ENCODE measurements at places on chromosomes 1 and 21.

DNA sequence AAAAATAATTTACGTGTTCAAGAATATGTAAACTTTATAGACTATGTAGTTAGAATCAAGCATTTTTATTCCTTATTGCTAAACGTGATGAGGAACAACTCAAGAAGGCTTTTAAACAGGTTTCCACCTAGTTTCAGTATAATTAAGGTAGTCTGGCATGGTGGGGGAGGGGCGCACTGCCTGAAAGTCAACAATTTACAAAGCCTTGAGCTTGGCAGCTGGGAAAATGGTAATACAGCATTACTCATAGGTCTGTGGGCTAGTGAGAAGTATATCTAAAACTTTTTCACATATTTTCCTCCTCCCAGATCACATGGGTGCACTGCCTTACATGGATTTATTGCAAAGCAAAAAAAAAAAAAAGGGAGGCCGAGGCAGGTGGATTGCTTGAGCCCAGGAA is 75.2 kb downstream of the EVI5 start:
- no peak for DNase-seq

DNA sequence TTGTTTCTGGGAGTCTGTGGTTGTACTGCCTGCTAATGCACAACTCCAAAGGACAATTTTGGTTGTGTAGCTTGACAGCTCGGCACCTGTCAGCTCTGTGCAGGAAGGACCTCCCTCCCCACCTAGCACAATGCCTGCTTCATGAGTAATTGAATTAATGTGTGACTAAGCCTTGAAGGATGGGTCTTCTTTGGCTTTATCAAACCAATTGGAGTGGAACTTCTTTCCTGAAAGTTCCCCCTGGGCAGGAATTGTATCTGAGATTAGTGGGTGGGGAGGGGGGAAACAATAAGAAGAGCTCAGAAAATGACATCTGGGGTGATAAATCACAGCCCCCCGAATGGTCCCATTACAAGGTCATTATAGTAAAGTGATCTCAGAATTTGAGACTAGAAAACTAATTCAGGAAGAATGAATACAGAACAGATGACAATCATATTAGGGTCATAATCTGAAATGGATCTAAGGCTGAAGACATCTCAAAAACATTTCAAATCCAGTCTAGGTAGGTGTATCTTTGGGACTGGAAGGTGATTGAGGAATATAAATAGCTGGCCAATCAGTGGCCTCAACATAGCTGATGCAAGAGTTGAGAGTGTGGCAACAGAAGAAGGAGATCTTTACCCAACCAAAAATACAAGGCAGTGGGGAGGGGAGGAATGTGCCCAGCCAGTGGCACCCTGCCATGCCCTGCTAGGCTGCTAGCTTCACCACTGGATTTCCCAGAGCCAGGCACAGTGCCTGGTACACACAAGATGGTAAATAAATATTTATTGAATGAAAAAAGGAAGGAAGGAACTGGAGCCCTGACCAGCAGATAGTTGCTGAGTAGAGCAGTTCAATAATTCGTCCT is 10.1 kb upstream of the SESN2 start:
- DNase-seq, result no peak

- no peak for DNase-seq
Measured at GRCh38 chr1:196535727-196536126, 72.5 kb downstream of the KCNT2 start.

DNA sequence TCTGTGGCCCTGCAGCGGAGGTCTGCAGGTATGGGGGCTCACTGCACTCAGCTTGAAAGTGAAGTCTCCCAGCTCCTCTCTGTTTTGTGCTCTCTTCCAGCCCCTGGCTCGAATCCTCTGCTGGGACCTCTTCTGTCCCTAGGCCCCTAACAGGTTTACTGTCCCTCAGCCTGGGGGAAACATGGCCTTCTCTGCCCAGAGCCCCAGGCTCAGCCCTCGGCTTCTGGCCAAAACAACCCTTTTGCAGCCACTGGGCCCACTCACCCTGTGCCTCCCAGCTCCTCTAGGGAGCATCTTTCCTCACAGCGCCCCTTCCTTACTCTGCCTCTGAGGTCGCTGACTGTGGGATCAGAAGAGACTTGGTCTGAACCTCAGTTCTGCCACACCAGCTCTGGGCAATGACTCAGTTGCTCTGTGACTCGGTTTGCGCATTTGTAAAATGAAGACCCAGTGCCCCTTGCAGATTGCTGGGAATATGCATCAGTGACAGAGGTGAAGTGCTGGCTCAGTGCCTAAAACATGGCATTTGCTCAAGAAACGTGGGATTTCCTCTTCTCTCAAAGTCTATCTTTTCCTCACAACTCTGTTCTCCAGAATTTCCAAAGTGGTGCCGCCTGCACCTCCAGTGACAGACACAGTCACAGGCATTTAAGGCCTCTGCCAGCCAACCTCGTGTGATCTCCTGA is 26.5 kb upstream of the TENT5C start:
- no peak for DNase-seq

GRCh38 chr1:6130036-6130435 is 50.1 kb downstream of the CHD5 start:
- DNase-seq, result no peak

DNA sequence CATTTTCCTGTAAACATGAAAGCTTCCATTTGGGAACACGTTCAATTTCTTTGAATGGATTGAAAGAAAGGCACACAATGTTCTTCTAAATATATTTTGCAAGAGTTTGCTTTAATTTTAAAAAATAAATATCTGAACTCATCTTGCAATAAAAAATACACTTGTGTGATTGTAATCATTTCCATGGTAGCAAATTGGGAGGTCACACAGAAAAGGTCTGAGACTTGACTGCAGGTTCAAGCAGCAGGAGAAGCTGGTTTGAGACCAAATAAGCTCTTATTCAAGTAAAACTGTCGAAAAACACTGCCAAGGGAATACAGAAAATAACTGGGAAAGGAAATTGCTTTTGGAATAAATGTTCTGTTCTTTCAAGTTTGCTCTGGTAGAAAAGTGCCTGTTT is 498.9 kb downstream of the ADGRL2 start:
- no peak for DNase-seq

- DNase-seq, result no peak
Measured at GRCh38 chr1:152768847-152769533, 6.0 kb upstream of the LCE1F start.

- no peak for DNase-seq
Measured at GRCh38 chr1:70264839-70265238, 43.7 kb downstream of the SRSF11 start.

GRCh38 chr1:101356604-101357443 is 120.0 kb downstream of the S1PR1 start:
- no peak for DNase-seq

DNA sequence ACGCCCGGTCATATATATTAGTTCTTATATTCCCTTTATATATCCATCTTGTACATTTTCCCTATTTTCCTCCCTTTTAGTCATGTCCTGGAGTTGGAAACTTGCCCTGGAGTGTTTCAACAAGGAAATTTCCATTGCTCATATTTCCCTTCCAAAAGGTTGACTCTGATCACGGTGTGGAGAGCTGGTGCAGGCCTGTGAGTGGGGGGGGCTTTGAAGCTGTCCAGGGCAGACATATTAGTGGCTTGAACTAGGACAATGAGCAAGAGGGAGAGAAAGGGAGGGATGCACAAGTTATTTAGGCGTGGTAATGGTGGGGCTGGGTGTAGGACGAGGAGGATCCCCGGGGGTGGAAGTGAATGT is 30.4 kb upstream of the TMEM61 start:
- no peak for DNase-seq

DNA sequence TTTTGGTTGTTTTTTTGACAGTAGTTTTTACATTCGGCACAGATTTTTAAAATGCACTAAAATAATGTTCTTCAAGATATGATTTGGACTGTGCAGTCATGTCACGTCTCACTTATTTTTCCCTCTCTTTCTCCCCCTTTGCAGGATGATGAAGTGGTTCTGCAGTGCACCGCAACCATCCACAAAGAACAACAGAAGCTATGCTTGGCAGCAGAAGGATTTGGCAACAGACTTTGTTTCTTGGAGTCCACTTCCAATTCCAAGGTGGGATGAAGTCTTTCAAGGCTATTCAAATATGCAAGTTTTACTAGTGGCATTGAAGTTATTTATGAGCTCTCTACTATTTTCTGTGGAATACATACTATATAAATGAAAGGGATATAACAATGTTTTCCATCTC is 228.4 kb downstream of the RYR2 start:
- no peak for DNase-seq

DNA sequence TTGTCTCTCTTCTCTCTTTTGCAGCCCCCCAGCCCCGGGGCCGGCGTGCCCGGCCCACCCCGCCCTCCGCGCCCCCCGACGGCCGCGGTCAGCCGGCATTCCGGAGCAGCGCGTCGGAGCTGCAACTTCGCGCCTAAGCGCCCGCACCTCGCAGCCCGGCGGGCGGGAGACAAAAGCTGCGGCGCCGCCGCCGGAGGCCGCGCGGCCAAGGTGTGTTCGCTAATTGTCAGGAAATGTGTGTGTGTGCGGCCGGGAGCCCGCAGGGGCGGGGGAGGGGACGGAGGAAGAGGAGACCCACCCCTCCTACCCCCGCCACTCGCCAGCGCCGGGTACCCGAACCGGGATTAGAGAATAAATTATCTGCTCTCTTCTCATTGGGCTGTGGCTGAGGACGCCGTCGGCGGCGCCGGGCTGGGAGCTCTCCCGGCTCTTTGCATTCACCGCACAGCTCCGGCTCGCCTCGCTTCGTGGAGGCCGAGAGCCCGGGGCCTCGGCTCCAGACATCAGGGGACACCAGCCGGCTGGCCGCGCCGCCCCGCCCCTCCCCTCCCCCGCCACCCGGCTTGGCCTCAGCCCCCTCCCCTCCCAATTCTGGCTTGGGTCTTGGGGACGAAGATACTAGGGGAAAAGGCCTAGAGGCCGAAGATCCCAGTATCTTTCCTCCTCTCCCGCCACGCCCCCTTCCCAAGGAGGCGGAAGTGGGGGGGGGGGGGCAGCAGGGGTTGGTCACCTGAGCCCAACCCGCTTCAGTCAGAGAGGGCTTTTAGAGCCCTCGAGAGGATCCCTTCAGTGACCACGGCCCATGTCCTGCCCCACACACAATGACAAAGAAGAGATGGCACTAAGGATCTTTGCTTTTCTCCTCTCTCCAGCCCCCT is 1.3 kb upstream of the BLACAT1 start:
- DNase-seq, result no peak

Data from brain pericyte (primary cell).